Stimulated activated CD8-positive, alpha-beta memory T cell treated with anti-CD3 and anti-CD28 coated beads, Interleukin-4, amount 100 ng/mL, for 4 hours (primary cell): ENCODE measurements at places on chromosomes 13 and 19.

DNA sequence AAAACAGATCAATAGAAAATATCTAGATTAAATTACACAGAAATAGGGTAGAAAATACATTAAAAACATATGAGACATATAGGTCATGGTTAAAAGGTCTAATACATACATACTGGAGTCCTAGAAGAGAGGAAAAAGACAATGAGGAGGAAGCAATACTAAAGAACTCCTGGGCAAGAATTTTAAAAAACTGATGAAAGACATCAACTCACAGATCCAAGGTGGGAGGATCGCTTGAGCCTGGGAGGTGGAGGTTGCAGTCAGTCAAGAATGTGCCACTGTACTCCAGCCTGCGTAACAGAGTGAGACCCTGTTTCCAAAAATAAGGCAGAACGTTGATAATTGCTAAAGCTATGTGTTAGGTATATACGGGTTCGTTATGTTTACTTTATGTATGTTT lies 5.4 kb upstream of the KASH5 start:
- DNase-seq: no peak

GRCh38 chr19:3810708-3811355 lies 24.7 kb upstream of the MATK start:
- no peak for DNase-seq

DNA sequence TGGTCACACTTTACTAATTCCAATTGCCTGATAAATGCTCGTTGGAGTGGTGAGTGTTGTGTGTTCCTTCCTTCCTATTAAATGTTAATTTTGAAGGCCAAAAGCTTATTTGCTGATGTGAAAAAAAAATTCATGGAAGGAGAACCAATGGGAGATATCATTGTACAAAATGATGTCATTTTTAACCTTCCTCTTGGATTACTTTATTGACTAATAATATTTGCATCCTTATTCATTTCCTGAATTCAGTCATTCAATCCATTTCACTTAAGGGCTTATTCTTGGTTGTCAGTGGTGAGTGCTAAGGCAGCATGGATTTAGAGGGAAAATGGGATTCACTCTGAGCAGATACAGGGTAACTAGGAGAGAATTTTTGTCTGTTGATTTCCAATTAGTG lies 216.0 kb upstream of the HTR2A start:
- no peak for DNase-seq

DNA sequence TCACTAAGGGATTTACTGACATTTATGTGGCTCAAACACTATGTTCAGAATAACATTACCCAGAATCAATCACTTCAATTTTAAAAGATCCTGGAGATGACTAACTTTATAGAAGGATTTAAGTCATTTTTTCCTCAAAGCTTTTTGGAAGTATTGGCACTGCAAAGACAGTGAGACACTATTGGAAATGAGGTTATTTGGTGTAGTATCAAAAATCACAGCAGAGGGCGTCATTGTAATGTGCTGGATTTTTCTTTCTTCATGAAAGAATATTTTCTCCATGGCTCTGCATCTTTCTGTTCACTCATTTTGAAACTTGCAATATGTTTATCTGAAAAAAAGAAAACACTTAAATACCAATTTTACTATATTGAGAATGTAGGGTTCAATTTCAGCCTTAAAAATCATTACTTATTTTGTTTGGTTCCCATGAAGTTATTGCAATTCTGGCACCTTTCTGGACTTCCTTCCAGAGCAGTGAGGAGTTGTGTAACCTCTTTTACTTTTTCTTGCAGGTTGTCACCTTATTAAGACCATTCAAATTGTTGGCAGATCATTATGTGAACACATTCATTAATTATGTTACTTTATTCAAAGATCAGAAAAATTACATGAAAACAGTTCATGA lies 3.7 kb upstream of the CSNK1A1L start:
- DNase-seq: no peak

- no peak for DNase-seq
These were observed 583 bp downstream of the TECR start for GRCh38 chr19:14530005-14530348.

DNA sequence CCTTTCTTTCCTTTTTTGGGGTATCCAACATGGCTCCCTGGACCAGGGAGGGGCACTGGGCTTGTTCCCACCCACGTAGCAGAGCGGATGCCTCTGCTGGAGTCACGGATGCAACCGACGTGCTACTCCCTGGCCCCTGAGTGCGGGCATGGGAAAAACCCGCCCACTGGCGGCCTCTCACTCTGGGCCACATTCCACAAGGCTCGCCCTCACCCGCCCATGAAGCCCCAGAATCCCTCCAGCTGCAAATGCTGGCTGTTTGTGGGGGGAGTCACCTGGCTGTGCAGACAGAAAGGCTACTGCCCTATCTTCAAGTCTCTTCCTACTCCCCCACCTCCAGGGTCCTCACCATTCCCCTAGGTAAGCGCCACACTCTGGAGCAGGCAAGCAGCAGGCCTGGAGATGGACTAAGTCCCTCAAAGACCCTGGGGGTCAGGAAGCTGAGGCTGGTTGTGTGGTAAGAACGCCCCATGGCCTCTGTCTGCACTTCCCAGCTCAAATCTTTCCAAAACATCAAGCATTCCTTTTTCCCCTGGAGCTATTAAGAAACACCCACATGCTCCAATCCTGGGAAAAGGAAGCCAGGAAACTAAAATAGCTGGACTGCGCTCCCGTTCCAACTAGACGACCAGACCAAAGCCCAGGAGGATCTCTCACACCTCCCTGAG lies 17.9 kb upstream of the EPHX3 start:
- DNase-seq: no peak

GRCh38 chr13:25249001-25249543 lies 38.2 kb downstream of the MTMR6 start:
- DNase-seq: no peak

DNA sequence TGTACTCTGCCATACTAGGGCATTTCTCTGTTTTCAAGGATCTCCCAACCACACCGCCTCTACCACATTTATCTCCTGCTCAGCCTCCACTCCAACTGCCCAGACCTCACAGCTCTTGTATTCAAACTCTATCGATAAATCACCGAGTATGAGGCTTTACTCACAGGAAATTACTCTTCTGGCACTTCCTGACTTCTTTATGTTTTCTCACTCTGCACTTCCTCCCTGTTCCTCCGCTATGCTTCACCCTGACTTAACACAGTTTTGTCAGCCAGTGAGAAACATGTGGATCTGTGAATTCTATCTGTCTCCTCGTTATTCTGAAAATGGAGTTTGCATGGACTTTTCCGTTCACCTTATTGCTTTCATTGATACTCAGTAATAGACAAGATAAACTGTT lies 2.6 kb upstream of the CARD8 start:
- DNase-seq: no peak

DNA sequence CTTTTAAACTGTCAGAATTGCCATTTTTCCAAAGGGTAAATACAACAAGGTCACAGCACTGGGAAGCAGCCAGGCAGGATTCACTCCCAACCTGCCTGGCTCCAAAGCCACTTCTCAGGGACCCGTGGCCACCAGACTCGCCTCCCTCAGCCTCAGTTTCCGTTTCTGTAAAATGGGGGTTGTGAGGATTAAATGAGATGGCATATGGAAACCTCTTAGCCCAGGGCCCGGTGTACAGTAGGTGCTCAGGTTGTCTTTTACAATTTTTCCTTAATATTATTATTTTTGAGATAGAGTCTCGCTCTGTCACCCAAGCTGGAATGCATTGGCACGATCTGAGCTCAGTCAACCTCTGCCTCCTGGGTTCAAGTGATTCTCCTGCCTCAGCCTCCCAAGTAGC lies 10.1 kb downstream of the YJU2 start:
- DNase-seq: no peak

- no peak for DNase-seq
These were observed 160.4 kb downstream of the PCDH20 start for GRCh38 chr13:61255040-61255796.

- DNase-seq: no peak
These were observed 1.4 kb downstream of the FFAR2 start for GRCh38 chr19:35449359-35450043.

GRCh38 chr13:110358381-110358780 lies 51.3 kb downstream of the COL4A2 start:
- DNase-seq: no peak

DNA sequence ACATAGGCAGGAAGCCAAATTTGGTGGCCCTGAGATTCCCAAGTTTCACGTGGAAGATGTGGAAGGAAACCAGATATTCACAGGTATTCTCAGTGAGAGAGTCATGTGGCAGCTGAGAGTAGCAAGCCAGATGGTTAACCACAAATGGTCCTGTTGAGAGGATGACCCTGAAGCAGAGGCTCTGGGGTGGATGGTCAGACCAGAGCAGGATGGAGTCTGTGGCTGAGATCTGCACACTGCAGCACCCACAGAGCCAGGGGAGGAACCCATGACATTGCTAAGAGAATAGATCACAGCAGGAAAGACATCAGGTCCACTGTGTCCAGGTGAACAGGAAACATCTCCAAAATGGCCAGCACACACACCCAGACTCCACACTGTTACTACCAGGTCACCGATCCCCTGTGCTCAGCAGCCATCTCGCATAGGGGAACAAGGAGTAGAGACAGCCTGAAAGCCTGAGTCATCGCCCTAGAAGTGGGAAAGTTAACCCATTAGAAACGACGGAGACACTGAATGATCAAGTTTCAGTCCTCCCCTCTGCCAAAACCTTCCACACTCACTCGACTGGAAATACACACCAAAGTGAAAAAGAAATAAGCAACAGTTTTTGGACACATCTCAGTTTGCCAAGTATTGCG lies 160.0 kb downstream of the RBM26 start:
- DNase-seq: no peak

DNA sequence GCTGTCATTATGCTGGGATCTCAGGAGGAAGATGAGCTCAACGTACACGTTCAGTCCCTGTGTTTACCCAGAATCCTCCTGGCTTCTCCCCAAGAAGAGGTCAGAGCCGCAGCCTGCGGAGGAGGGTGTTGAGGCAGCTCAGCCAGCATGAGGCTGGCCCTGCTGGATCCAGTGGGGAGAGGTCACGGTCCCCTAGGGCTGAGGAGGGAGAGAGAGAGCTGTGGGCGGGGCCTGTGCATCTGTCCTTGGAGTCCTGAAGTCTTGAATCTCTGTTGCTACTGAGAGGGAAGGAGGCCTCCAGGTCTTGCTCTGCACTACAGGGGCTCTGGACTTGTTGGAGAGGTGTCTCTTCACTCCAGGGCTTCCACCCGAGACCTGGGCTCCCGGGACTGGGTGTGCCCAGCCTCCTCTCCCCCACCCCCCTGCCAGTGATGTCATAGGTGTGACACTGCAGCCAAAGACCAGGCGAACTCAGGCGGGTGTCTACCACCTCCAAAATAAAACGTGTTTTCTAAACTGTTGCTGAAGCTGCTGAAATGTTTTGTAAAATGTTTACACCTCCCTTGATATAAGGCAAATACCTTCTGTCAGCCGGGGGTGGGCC lies 77.9 kb upstream of the KCTD15 start:
- no peak for DNase-seq

GRCh38 chr19:8363803-8364771 lies at the start of gene ANGPTL4:
Gene ANGPTL4, plus strand, starts transcription at chr19:8364155. Its CDS starts 167 bp downstream, at chr19:8364322.
- peak; percentile 16 for DNase-seq
